Natural killer cell treated with Interleukin-12 subunit alpha and Interleukin-12 subunit beta and Interleukin-15 and Interleukin-18, amount 100 ng/mL, for 72 hours (primary cell): ENCODE measurements at places on chromosomes 5 and 9. TPM values are rescaled to one million over a fixed set of nuclear protein-coding genes. Genes with fewer than 3 reads are reported as not detected.

- H3K4me1 ChIP-seq, result peaks cover 4% of the 10 kb centered on the region
- H3K27me3 ChIP-seq, result no peaks in the 10 kb centered on the region
- H3K27ac ChIP-seq, result peak overlapping the region; percentile 27
- H3K36me3 ChIP-seq, result no peaks in the 10 kb centered on the region
Measured at GRCh38 chr9:127950513-127951289, 13.0 kb upstream of the DPM2 start.

PRSS3 gene
- total RNA-seq, result 1.3 TPM

- H3K27ac ChIP-seq, result no peak overlapping the region
- H3K4me1 ChIP-seq, result no peaks in the 10 kb centered on the region
- peaks cover 14% of the 10 kb centered on the region for H3K27me3 ChIP-seq
- H3K36me3 ChIP-seq, result no peaks in the 10 kb centered on the region
Measured at GRCh38 chr5:10912435-10912834, 151.4 kb upstream of the DAP start.

LCN2 gene
- not detected for total RNA-seq

DNA sequence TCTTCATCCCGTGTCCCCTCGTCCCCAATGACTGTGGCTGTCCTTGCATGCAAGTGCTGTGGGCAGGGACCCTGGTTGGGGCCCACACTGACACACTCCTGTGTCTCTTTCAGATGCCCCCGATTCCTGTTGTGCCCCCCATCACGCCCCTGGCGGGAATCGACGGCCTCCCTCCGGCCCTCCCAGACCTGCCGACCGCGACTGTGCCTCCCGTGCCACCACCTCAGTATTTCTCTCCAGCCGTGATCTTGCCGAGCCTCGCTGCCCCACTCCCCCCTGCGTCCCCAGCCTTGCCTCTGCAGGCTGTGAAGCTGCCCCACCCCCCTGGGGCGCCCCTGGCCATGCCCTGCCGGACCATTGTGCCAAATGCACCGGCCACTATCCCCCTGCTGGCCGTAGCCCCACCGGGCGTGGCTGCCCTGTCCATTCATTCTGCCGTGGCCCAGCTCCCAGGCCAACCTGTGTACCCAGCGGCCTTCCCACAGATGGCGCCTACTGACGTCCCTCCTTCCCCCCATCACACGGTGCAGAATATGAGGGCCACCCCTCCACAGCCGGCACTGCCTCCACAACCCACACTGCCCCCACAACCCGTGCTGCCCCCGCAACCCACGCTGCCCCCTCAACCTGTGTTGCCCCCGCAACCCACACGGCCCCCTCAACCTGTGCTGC, 75.0 kb downstream of the WNK2 start:
- H3K27ac ChIP-seq, result no peak overlapping the region
- H3K27me3 ChIP-seq, result no peaks in the 10 kb centered on the region
- H3K4me3 ChIP-seq, result no peak overlapping the region
- DNase-seq, result no peak

DNA sequence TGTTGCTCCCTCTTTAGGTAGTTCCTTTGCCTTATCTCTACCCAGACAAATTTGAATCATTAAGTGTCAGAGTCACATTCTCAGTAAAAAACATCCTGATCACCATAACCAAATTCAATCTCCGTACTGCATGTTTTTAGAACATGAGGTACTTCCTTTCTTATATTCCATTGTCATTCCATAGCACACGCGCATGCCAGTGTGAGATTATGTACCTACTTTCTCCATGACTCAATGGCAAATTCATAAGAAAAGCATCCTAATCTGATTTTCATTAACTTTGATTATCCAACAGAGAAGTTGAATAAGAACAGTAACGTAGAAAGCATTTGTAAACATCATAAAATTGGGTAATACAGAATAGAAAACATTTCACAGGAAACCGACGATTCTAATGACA, 1118.6 kb upstream of the CDH9 start:
- peaks cover 5% of the 10 kb centered on the region for H3K36me3 ChIP-seq
- no peak overlapping the region for H3K4me3 ChIP-seq
- H3K27ac ChIP-seq, result no peak overlapping the region

DNA sequence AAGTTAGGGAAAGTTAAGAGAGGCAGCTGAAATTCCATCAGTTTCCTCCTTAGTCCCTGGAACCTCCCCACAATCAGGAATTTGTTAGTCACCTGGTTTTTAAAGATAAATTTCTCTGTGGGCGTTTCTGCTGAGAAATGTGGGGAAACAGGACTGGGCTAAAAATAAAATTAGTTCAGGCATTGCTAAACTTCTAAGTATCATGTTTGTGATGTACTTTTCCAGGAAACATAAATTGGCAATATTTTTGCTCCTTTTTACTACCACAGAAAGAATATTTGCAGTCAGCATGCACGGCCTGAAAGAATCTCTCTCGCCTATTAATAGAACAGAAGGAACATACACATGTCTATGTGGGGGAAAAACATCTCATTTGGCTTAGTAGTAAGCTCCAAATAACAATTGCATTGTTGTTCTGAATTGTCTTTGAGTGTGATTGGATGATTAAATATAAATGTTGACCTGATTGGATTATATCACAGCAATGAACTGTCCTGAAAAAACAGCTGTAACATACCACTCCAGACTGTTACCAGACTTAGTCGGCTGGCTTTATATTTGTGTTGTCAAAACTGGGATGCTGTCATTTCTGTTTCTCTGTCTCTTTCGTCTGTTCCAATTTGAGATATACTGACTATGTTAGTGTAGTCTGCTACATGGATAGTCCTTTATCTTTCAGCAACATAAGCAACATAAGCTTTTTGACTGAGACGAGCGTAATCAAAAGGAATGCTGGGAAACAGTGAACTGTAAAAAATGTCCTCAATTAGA, 12.9 kb downstream of the TJP2 start:
- H3K4me1 ChIP-seq, result no peaks in the 10 kb centered on the region
- H3K27me3 ChIP-seq, result no peaks in the 10 kb centered on the region
- no peaks in the 10 kb centered on the region for H3K36me3 ChIP-seq
- H3K4me3 ChIP-seq, result no peak overlapping the region

ATP6V0E1 gene
- 150 TPM for total RNA-seq

DIPK1B gene
- total RNA-seq, result not detected

GRCh38 chr9:123872710-123873109, 57.2 kb downstream of the DENND1A start:
- H3K27me3 ChIP-seq, result no peaks in the 10 kb centered on the region
- H3K36me3 ChIP-seq, result no peaks in the 10 kb centered on the region
- DNase-seq, result no peak
- no peak overlapping the region for H3K4me3 ChIP-seq
- H3K4me1 ChIP-seq, result peaks cover 9% of the 10 kb centered on the region
- no peak overlapping the region for H3K27ac ChIP-seq

DNA sequence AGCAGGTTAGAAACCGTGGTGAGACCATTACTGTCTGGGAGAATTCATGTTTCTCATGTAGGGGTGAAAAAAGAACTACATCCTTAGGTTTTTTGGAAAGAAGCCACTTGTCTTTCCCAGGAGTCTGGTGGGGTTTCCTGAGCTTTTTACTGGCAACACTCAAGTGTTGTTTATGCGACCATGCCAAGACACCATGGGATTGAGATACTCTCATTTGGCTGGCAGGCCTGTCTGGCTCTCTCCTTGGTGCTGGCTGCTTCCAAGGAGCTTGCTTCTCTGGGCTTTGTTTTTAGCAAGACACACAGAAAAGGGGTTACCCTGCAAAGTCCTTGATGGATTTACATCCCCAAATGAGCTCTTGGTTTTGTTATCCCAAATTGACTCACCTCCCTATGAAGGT, 80.9 kb upstream of the ISL1 start:
- H3K36me3 ChIP-seq, result no peaks in the 10 kb centered on the region
- H3K4me1 ChIP-seq, result no peaks in the 10 kb centered on the region
- no peak overlapping the region for H3K27ac ChIP-seq
- DNase-seq, result no peak
- H3K4me3 ChIP-seq, result no peak overlapping the region

DNA sequence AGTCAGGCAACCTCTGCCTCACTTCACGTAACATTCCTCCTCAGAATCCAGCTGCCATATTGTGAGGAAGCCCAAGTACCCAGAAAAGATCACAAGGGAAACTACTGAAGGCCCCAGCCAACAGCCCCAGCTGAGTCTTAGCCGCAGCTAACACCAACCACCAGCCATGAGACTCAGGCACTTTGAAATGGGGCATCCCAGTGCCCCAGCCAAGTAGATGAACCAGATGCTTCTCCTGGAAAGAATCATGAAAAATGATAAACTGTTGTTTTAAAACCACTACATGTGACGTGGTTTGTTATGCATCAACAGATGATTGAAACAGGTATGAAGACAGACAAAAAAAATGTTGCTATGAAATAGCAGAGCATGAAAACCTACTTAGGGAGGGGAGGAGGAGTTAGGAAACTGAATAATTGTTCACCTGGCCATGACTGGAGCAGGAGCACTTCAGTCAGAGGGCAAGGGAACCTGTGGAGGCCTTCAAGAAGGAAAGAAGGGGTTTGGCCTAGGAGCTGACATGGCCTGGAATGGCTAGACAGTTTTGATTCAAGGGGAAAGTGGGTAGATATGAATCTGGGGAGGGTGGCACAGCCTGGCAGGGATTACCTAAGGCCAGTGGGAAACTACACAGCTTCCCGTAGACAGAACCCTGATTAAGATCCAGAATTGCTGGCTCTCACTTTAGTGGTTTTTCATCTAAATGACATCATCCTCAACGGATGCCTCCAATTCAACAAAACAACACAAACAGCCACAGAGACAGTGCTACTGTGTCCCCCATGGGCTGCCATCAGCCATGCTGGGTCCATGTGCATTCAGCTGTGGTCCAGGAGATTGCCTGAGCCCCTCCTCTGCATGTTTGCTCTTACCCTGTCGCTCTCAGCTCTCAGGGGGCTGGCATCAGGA, 211.6 kb downstream of the SYK start:
- DNase-seq, result no peak
- no peak overlapping the region for H3K4me3 ChIP-seq
- no peaks in the 10 kb centered on the region for H3K27me3 ChIP-seq
- no peaks in the 10 kb centered on the region for H3K4me1 ChIP-seq
- peaks cover 12% of the 10 kb centered on the region for H3K36me3 ChIP-seq

- H3K4me1 ChIP-seq, result peaks cover 26% of the 10 kb centered on the region
- H3K27me3 ChIP-seq, result no peaks in the 10 kb centered on the region
- DNase-seq, result no peak
- H3K4me3 ChIP-seq, result no peak overlapping the region
Measured at GRCh38 chr5:62596691-62597090, 18.1 kb downstream of the LRRC70 start.
